ENCODE measurements at places on chromosomes 7 and 10. TPM values are rescaled to one million over a fixed set of nuclear protein-coding genes. Genes with fewer than 3 reads are reported as not detected.
A peak's percentile ranks its signal among the peaks of the same experiment; 100 is the strongest.

DNA sequence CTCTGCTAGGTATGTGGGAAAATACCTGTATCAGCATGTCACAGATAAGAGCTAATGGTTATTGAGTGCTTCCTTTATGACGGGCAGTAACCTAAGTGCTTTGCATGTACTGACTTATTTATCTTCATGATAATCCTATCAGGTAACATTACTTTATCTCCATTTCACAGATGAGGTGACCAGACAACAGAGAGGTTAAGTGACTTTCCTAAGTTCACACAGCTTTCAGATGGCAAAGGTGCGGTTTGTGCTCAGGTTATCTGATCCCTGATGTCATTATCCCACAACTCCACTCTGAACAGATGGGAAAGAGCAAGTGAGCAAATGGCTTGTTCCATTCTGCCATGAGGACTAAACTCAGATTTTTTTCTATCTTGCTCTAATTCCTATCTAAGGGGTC is 217.0 kb upstream of the PODXL start:
- no peak for DNase-seq
- no peak overlapping the region for H3K4me3 ChIP-seq
- no peaks in the 10 kb centered on the region for H3K27me3 ChIP-seq
- no peak overlapping the region for H3K27ac ChIP-seq

DNA sequence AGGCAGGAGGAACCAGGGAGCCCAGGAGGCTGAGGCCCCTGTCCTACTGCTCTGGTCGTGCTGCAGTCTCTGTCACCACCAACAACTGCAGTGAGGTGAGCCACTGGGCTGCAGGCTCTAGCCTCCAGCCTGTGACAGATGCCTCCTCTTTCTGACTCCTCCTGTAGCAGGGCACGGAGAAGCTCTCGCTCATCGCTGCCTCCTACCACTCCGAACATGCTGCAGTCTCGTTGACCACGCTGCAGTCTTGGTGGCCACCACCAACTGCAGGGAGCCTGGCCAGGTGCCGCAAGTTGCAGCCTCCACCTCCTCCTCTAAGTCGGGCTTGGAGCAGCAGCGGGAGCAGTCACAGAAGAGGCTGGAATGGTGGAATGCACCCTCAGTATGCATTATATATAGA is 22.1 kb upstream of the VOPP1 start:
- no peaks in the 10 kb centered on the region for H3K4me1 ChIP-seq
- H3K4me3 ChIP-seq = no peak overlapping the region
- H3K27me3 ChIP-seq = no peaks in the 10 kb centered on the region
- H3K27ac ChIP-seq = no peak overlapping the region
- no peaks in the 10 kb centered on the region for H3K36me3 ChIP-seq
- DNase-seq = no peak

- no peak for DNase-seq
- no peaks in the 10 kb centered on the region for H3K4me1 ChIP-seq
- H3K27ac ChIP-seq = no peak overlapping the region
- H3K27me3 ChIP-seq = no peaks in the 10 kb centered on the region
- no peaks in the 10 kb centered on the region for H3K36me3 ChIP-seq
- no peak overlapping the region for H3K4me3 ChIP-seq
These were observed 93.9 kb downstream of the ADCYAP1R1 start for GRCh38 chr7:31146030-31146429.

The SFTPA2 gene
- total RNA-seq = not detected

- peaks cover 29% of the 10 kb centered on the region for H3K4me1 ChIP-seq
- H3K4me3 ChIP-seq = peak overlapping the region; percentile 86
- no peaks in the 10 kb centered on the region for H3K27me3 ChIP-seq
- no peaks in the 10 kb centered on the region for H3K36me3 ChIP-seq
- DNase-seq = peak; percentile 76
These were observed 101.7 kb upstream of the SVIL start for GRCh38 chr10:29736366-29737073.

DNA sequence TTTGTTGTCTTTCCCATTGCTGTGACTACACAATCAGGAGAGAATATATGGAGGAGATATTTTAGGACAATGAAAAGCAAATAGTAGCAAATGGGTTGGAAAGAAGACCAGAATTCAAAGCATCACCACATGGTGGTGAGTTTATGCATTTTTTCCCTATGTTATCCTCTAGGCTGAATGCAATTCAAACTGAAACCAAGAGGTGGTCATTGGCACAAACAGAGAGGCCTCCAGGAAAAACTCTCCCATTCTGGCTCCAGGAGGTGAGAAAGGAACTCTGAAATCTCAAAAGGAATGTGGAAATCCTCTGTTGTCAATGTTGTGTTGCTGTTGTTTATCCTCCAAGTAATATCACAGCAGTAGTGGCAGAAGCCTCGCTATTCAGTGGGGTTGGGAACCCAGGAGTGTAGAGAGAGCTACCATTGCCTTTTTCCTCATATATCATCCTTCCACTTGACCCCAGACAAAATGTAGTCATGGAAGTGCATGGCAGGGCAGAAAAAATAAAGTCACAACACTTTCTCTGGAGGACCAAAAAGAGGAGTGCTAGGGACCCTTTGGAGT is 819.1 kb downstream of the GRID1 start:
- no peak overlapping the region for H3K27ac ChIP-seq
- DNase-seq = peak; percentile 3
- H3K36me3 ChIP-seq = no peaks in the 10 kb centered on the region

The STEAP2 gene
- 7.1 TPM for total RNA-seq

GRCh38 chr10:95304976-95305375 is 14.2 kb upstream of the PDLIM1 start:
- no peaks in the 10 kb centered on the region for H3K27me3 ChIP-seq
- DNase-seq = no peak
- no peaks in the 10 kb centered on the region for H3K4me1 ChIP-seq
- H3K4me3 ChIP-seq = no peak overlapping the region
- H3K27ac ChIP-seq = no peak overlapping the region

DNA sequence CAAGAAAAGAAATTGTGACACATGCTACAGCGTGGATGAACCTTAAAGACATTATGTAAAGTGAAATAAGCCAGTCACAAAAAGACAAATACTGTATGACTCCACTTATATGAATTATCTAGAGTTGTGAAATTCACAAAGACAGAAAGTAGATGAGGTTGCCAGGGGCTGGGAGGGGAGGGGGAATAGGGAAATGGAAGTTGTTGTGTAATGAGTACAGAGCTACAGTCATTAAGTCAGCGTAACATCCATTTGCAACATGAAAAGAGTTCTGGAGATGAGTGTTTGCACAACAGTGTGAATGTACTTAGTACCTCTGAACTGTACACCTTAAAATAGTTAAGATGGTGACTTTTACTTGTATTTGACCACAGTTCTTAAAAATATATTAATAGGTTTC is 112.1 kb upstream of the CDK1 start:
- no peak overlapping the region for H3K4me3 ChIP-seq
- H3K27ac ChIP-seq = no peak overlapping the region
- no peaks in the 10 kb centered on the region for H3K4me1 ChIP-seq
- no peak for DNase-seq
- no peaks in the 10 kb centered on the region for H3K36me3 ChIP-seq

The WNT8B gene
- total RNA-seq = not detected

DNA sequence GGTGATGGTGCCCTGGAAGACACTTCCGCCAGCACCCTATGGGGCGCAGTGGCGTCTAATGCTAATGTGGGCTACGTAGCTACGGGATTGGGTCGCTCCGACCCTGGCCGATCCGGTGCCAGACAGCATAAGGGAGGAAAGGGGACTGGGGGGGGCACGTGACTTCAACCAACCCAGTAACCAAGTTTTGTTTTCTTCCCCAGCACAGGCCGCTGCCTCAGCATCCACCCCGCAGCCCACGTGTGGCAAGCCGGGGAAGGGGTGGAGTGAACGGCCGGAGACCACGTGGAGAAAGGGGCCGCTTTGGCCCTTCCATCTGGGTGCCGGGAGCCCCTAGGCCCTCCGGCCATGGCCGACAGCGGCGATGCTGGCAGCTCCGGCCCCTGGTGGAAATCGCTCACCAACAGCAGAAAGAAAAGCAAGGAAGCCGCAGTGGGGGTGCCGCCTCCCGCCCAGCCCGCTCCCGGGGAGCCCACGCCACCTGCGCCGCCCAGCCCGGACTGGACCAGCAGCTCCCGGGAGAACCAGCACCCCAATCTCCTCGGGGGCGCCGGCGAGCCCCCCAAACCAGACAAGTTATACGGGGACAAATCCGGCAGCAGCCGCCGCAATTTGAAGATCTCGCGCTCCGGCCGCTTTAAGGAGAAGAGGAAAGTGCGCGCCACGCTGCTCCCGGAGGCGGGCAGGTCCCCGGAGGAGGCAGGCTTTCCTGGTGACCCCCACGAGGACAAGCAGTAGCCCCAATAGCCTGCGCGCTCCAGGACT is 2.5 kb downstream of the PRR15 start:
- peaks cover 40% of the 10 kb centered on the region for H3K4me1 ChIP-seq
- peak overlapping the region; percentile 34 for H3K4me3 ChIP-seq
- H3K36me3 ChIP-seq = no peaks in the 10 kb centered on the region
- H3K27ac ChIP-seq = no peak overlapping the region
- peak; percentile 8 for DNase-seq

The DNAJB12 gene
- total RNA-seq = 19.6 TPM

GRCh38 chr10:102090772-102091171 is 25.6 kb downstream of the HPS6 start:
- no peaks in the 10 kb centered on the region for H3K27me3 ChIP-seq
- H3K4me1 ChIP-seq = no peaks in the 10 kb centered on the region
- no peaks in the 10 kb centered on the region for H3K36me3 ChIP-seq
- no peak overlapping the region for H3K4me3 ChIP-seq
